ENCODE measurements at places on chromosomes 16 and 17. TPM values are rescaled to one million over a fixed set of nuclear protein-coding genes. Genes with fewer than 3 reads are reported as not detected.
A peak's percentile ranks its signal among the peaks of the same experiment; 100 is the strongest.

GRCh38 chr16:53123747-53124146 is 69.0 kb downstream of the CHD9 start:
- DNase-seq: no peak

The CDR2L gene
- 22.5 TPM for total RNA-seq

The ATAD5 gene
- total RNA-seq: 0.52 TPM

- no peak for DNase-seq
Observed at GRCh38 chr16:68117884-68118283, 32.7 kb downstream of the NFATC3 start.

GRCh38 chr16:87273471-87274030 is 43.6 kb downstream of the C16orf95 start:
- DNase-seq: no peak

The IL34 gene
- 20.0 TPM for total RNA-seq

The SCIMP gene
- total RNA-seq: not detected

- DNase-seq: no peak
Observed at GRCh38 chr17:75869282-75870141, 8.9 kb downstream of the TRIM47 start.

DNA sequence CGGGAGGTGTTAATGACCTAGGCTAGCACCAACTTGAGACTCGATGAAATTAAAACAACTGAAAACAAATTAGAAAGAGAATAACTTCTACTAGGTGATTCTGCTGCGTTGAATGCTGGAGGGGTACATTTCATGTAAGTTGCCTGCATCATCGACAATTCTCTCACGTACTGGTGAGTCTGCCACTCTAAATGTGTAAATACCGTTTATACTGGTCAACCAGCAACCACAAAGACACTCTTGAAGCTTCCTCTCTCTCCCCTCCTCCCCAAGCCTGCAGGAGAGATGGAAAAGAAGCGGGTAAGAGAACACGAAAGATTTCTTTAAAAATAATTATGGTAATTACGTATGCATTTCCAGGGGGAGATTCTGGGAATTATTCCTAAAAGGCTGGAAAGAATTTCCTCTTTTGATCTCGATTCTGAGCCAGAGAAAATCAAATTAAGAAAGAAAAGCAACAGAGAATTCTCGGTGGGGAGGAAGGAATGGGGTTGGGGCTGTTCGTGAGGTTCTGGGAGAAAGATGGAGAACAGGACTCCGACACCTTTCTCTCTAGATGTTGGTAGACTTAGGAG is 68.6 kb upstream of the MRTFB start:
- no peak for DNase-seq

The HOXB4 gene
- 4.8 TPM for total RNA-seq

- no peak for DNase-seq
Observed at GRCh38 chr16:73390491-73390890, 342.6 kb upstream of the ZFHX3 start.

The E4F1 gene
- total RNA-seq: 35.3 TPM

The SPATA20 gene
- 50.3 TPM for total RNA-seq

- DNase-seq: no peak
Observed at GRCh38 chr17:39753514-39754160, 15.9 kb downstream of the GRB7 start.

The C16orf92 gene
- not detected for total RNA-seq

DNA sequence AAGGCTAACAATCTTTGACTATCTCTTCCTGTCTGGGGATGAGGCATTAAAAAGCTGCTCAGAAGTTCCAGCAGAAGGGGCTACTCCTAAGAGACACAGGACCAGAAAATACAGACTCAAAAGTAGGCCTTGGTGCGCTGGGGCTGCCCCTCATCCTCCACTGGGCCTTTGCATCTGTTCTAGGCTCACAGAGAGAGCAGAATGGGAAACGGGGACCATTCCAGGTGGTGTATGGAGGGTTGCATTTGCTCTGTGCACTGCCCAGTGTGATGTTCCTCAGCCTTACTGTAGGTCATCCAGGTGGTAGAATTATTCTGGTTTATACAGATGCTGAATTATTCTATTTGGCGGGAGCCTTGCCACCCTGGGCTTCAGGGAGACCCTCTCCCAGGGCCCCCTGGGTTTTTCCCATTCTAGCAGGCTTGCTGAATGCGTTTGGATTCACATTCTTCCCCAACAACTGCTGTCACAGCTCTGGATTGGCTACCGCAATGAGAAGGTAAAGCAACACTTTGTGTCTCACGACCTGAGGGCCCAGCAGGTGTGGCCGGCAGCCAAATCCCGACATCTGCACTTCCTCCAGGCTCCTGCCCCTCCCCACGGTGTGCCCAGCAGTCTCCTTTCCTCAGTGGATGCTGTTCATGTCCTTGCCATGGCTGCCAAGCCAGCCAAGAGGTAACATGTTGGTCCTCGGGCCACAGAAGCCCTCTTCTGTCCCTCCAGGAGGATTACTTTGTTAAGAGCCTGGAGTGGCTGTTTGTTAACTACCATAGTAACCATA is 25.0 kb upstream of the ZNHIT3 start:
- no peak for DNase-seq

The RNF112 gene
- 0.05 TPM for total RNA-seq

- DNase-seq: no peak
Observed at GRCh38 chr16:82651921-82652601, 25.3 kb downstream of the CDH13 start.

DNA sequence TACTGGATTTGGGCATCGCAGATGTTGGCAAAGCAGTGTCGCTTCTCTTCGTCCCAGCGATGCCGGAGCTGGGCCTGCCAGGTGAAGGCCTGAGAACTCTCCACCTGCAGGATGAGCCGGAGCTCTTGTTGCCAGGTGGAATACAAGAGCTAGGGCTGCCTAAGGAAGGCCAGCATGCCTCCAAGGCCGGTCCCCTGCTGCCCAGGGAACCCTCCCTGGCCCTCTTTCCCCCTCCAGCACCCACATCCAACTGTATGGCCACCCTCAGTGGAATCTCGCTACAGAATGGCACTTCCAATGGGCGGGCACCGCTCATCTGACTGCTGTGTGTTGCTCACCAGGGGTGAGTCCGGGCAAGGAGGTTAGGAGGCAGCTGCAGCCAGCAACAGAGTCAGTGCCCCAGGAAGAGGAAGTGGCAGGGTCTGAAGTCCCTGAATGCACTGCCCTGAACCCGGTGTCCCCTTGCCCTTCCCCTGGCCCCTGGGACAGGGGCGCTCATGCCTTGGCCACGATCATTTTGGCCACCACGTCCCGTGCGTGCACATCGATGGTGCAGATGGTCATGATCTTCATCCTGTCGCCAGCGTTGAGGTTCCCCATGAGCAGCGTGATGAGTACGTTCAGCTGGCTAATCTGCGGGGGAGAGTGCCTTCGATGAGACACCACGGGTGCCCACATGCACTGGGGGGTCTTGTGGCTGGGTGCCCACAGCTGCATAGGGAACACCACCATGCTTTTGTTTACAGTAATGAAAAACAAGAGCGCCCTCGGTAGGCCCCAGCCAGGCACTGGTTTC is 75.8 kb downstream of the DNAH17 start:
- DNase-seq: no peak

DNA sequence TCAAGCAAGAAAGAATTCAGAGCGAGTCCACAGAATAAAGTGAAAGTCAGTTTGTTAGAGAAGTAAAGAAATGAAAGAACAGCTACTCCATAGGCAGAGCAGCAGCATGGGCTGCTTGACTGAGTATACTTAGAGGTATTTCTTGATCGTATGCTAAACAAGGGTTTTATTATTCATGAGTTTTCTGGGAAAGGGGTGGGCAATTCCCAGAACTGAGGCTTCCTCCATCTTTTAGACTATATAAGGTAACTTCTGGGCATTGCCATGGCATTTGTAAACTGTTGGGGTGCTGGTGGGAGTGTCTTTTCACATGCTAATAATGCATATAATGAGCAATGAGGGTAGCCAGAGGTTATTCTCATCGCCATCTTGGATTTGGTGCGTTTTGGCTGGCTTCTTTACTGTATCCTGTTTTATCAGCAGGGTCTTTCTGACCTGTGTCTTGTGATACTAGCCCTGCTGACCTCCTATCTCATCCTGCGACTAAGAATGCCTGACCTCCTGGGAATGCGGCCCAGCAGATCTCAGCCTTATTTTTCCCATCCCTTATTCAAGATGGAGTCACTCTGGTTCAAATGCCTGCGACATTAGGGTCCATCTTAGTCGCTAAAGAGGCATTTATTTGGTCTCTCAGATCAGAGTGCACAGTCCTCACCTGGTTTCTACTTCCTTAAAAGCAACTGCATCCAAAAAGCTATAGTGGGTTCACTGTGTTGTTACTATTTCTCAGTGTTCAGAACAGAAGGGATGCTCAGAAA is 100.6 kb upstream of the CACNG5 start:
- DNase-seq: no peak

- peak; percentile 72 for DNase-seq
Observed at GRCh38 chr16:57000271-57001025, 11.1 kb downstream of the NLRC5 start.
